ENCODE measurements at places on chromosomes 3 and 15. TPM values are rescaled to one million over a fixed set of nuclear protein-coding genes. Genes with fewer than 3 reads are reported as not detected.

- no peak for DNase-seq
Observed at GRCh38 chr3:46748170-46748569, 30.5 kb upstream of the PRSS50 start.

The RAMAC gene
- total RNA-seq, result 35.5 TPM

DNA sequence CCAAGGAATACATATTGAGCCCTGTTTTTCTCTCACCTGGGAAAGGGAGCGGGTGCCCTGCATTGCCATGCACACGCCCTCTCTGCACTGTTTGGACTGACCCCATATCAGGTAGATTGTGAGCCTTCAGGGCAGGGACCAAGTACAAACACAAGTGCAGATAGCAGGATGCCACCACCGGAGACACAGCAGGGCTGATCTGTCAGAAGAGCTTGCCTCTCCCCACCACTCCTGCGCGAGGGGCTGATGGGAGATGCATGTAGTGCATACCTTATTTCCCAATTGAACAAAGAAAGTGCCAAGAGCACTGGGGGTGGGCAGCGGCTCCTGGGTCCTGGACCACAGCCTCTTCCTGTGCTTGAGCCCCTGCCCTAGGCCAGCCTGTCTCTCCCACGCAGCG lies 9.0 kb upstream of the SLCO2A1 start:
- DNase-seq, result no peak

The ZBTB11 gene
- total RNA-seq, result 24.2 TPM

- DNase-seq, result no peak
Observed at GRCh38 chr3:6182909-6183308, 678.0 kb upstream of the GRM7 start.

GRCh38 chr3:183437061-183437460 lies 8.6 kb upstream of the MCF2L2 start:
- DNase-seq, result no peak

- no peak for DNase-seq
Observed at GRCh38 chr15:65579762-65580161, 31.2 kb downstream of the INTS14 start.

GRCh38 chr15:74345051-74345450 lies 22.4 kb downstream of the CYP11A1 start:
- DNase-seq, result no peak

The NRROS gene
- 3.0 TPM for total RNA-seq

The CCDC54 gene
- total RNA-seq, result 0.30 TPM

DNA sequence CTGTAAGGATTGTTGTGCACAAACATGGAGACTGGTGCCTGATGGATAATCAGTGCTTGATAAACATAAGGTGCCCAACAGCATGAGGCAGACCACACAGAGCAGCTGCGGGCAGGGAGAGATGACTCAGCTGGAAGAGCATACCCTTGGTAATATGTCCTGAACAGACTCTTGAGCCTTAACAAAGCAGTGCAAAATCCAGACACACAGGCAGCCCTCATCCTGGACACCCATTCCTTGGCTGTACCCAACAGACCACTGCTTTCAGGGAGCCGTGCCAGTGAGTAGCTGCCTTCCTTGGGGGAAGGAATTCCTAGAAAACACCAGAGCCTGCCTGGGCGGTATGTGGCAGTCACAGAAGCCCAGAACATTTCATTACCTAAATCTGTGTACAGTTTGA lies 156.2 kb downstream of the CLSTN2 start:
- no peak for DNase-seq

DNA sequence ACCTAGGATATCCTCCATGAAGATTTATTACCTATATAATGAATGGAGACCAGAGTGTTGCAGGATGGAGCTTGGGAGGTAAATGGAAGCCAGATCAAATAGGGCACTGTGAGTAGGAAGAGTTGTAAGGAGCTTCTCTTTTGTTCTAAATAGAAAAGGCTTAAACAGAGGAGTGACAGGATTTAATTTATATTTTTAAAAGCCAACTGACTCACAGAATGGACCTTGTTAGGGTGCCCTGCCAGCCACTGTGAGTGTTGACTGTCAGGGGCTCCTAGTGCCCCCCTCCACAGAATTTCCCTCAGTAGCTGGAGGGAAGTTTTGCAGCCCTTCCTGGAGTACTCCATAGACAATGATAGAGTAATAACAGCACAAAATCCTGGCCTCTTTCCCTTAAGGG lies 547.5 kb downstream of the MCTP2 start:
- DNase-seq, result no peak

All from spinal cord (tissue), 10 donors.